ENCODE measurements at places on chromosomes 3 and 15.

DNA sequence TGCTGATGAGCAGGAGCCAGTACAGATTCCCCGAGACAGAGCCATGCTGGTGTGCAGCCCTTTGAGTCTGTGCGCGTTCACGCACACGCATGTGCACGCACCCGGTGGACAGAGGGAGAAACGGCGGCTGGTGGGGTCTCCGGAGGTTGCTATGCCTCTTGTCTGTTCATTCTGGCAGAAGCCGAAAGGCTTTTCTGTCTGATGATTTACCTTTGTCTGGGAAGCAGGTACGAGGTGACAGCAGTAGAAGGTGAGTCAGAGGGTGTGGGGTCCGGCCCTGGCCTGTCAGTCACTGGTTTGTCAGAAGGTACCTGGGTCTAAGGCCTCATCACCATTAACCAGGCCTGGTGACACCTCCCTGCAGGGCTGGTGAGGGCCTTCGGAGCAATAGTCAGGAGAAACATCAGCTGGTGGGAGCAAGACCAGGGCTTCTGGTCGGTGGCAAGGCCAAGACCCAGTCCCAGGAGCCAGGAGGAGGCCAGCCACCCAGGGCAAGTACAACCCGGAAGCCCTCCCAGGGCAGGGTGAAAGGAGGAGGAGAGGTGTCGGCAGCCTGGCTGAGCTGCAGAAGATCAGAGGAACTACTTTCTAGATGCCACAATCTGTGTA is 7.5 kb downstream of the PCSK6 start:
- no peak for DNase-seq

GRCh38 chr15:62021991-62022600 is 38.2 kb downstream of the VPS13C start:
- DNase-seq, result peak; percentile 1

DNA sequence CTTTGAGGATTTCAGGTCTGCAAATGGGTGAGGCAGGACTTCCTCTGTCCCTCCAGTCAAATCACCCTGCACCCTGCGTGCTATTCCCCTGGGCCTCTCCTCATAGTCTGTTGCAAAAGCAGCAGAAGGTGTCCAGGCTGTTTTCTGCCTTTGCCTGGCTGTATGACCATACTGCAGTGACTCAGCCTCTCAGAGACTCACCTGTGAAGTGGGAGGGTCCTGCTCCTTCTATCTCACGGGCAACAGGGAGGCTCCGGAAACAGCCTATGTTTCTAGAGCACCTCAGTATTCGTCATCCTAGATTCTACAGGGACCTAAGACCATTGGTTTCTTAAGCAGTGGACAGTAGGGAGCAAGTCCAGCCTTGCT is 216.4 kb downstream of the TLE3 start:
- DNase-seq, result no peak

DNA sequence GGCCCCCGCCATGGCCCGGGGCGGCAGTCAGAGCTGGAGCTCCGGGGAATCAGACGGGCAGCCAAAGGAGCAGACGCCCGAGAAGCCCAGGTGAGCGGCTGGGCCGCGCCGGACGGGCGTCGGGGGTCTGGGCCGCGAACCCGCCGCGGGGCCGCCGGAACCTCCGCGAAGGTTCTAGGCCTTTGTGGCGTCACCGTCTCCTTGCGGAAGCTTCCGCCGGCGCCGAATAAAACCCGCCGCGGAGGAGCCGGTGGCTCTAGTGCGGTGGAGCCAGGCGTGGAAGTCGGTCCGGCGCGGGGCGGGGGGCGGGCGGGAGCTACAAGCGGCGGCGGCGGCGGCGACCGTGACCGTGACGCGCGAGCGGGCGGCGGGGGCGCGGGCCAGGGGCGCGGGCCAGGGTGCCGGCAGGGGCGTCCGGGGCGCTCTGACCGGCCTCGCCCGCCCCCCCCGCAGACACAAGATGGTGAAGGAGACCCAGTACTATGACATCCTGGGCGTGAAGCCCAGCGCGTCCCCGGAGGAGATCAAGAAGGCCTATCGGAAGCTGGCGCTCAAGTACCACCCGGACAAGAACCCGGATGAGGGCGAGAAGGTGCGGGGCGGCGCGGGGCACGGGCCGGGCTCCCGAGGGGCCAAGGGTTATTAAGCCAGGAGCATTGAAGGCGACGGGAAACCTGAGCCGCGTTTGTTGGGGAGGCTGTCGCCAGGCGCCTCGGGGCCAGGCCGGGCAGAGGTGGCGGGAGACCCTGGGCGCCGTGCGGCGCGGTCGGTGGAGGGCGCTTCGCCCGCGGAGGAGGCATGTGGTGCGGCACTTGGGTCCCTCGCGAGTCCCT is at the start of gene DNAJA4:
Gene DNAJA4, plus strand, starts transcription at position 259 of the 833 bp plus-strand sequence. Its CDS starts 202 bp downstream, at position 461.
- peak; percentile 54 for DNase-seq

DNA sequence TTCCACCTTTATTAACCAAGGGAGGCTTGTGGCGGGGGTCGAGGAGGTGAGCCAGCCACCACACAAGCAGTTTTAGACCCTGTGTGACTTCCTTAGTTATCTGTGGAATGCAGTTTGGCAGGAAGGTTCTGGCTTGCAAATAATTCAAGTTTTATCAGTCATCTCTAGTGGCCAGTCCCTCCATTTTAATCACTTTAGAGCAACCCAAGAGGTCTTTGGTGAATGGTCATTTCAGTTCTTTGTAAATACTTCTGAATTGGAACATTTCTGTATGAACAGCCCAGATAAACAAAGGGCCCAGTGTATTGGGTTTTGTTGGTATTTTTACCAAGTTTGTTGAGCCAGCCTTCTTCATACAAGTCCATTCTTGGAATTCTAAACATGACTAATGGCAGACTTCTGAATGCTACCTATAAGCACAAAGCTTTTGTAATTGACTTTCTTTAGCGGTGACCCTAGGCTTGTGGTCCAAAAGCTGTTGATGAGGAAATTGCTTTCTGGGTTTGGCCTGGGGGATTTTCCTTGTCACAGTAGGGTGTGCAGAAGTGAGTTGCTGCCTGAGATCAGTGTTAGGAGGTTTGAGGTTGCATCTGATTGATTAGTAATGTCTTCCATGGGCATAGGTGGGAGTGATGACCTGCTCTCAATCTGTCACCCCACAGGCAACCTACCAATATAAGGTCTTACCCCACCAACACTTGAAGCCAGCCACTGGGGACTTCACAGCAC is 193.3 kb upstream of the TOPAZ1 start:
- DNase-seq, result peak; percentile 20

GRCh38 chr3:142839831-142840230 is 49.1 kb downstream of the PCOLCE2 start:
- DNase-seq, result no peak

DNA sequence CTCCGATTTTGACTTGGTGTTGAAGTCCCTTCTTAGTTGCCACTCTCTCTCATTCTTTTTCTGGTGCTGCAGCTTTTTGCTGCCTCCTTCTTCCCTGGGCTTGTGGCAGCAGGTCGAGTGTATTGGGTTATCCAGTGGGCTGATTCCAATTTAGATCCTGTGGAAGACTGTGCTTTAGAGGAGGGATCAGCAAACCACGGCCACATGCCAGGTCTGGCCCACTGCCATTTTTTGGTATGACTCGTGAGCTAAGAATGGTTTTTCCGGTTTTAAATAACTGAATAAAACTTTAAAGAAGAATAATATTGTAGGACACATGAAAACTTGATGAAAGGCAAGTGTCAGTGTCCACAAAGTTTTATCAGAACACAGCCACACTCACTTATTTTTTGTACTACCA is 330.5 kb downstream of the ROBO2 start:
- peak; percentile 85 for DNase-seq

DNA sequence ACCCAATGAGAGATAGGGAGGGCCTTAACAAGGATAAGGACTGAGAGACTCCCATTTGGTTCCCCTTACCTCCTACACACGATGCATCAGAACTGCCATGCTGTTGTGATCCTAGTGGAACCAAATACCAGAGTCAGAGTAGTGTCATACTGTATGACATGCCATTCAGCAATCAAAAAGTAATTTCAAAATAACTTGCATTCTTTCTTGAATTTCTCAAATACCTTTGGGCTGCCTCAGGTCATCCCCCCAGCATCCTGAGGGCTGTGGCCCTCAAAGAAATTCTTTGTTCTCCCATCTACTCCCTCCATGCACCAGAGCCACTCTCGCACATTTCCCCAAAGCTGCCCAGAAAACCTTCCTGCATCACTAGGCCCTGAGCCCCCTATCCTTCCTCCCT is 68.9 kb upstream of the PPP2R3A start:
- DNase-seq, result peak; percentile 84

GRCh38 chr3:113769551-113769950 is 22.7 kb downstream of the ATP6V1A start:
- peak; percentile 49 for DNase-seq

DNA sequence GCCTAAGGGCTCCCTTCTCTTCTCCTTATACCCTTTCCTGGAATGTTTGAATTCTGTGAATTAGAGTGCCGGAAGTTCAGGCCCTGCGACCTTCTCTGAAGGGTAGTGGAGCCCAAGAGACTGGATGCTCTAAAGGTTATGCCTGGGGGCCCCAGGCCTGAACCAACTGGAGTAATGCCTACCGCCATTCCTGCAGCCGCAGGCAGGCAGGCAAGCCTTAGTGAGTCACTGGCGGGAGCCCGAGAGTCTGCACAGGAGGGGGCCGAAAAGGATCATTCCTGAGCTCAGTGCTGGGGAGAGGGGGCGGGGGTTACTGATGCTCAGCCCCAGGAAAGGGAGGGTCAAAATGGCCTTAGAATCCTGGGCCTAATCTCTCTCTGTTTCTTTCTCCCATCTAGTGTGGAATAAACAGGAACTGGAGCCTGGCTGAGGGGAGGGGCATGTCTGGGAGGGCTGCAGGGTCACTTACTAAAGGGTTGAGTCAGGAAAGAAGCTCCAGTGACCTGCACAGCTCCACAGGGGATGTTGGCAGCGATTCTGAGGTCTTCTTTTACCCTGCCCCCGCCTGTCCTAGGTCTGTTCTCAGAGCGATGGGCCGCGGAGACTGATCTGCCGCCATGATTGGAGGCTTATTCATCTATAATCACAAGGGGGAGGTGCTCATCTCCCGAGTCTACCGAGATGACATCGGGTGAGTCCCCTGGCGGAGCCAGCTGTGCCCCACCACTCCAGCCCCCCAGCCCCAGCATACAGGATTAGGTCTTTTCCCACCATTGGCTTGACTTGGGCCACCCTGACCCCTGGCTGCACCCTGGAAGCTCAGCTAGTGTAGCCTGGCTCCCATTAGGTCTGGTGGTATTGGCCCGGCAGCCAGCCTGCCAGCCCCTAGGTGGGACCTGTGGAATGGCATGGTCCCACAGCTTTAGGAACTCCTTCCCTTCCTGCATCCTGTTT is 2.0 kb downstream of the AP2M1 start:
- peak; percentile 97 for DNase-seq

Data from fibroblast of skin of right biceps (primary cell).